ENCODE measurements at places on chromosomes 1 and 21.

DNA sequence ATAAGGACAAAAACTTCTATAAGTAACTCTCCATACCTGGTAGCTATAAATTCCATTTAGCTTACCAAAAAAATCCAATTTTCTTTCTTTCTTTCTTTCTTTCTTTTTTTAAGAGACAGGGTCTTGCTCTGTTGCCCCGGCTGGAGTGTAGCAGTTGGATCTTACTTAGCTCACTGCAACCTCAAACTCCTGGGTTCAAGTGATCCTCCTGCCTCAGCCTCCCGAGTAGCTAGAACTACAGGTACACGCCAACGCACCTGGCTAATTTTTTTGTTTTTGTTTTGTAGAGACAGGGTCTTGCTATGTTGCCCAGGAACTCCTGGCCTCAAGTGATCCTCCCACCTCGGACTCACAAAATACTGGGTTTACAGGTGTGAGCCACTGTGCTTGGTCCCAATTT is 75.5 kb downstream of the EPS15 start:
- no peak for DNase-seq

- DNase-seq = no peak
These were observed 54.9 kb upstream of the NBPF3 start for GRCh38 chr1:21385022-21385421.

DNA sequence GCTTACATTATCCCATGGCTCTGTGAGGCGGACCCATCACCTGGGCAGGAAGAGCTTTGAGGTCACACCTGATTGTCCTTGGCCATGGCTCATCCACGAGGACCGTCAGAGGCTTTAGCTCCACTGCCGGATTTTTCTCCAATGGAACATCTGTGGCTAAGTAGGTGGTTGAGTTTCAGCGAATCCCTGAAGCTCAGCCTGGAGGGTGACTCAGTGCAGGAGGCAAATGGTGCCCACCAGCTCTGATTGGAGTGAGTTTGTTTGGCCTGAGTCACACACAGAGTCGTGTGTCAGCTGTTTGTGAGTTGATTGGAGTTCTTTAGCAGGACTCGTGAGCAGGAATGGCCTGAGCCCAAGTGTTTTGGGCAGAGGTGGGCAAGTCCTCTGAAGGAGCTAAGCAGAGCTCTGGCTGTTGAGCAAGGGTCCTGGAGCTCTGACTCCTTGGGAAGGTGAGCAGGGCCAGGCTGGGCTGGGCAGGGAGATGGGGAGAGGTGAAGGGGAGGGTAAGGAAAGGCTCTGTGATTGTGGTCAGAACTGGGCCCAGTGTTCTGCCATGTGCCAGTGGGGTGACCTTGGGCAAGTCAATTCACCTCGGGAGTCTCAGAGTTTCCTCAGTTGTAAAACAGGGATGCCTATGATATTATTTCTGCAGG is 2.0 kb downstream of the SLC6A17 start:
- no peak for DNase-seq

DNA sequence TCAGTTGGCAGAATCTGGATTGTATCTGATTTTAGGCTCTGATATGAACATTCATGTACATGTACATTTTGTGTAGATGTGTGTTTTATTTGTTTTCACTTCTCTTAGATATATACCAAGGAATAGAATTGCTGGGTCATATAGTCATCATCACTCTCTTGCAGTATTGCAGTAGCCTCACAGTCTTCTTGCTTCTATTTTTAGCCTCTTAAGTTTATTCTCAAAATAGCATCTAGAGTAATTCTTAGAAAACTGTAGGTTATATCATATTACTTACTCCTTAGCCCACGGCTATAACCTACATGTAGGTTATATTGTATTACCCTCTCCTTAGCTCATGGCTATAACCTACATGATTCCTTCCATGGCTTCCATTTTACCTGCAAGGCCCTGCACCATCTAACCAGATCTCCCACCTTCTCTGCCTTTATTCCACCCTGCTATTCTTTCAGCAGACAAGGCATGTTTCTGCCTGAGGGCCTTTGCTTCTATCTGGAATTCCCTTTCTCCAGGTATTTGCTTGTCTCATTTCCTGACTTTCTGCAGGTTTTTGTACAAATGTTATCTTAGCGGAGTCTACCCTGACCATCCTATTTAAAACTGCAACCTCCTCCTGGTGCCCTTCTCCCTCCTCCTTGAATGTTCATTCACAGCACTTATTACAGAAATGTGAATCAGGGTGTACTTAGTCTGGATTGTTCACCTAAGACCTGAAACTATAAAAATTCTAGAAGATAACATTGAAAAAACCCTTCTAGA is 109.0 kb upstream of the ETV3 start:
- no peak for DNase-seq
